NCI-H2081 treated with DMSO at 0.1 percent for 48 hours (cell line): ENCODE measurements at places on chromosomes 6 and 20.

DNA sequence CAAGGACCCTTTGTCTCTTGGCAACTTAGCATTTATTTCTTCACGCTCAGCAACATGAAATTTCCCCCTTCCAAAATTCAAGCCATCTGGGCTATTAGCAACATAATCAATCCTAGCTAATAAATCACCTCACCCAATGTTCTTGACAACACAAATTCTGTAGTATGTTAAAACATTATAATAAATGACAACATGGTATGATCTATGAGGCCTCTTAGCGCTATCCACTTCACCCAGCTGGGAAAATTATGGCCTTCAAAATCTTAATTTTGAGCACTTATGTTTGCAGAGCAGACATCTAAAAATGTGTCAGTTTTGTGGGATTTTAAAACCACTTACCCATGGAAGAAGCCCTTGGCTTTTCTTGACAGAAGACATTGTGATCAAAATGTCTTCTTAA, 181.9 kb downstream of the HDGFL1 start:
- DNase-seq, result no peak

- DNase-seq, result no peak
Measured at GRCh38 chr6:12459945-12460661, 169.9 kb downstream of the EDN1 start.

DNA sequence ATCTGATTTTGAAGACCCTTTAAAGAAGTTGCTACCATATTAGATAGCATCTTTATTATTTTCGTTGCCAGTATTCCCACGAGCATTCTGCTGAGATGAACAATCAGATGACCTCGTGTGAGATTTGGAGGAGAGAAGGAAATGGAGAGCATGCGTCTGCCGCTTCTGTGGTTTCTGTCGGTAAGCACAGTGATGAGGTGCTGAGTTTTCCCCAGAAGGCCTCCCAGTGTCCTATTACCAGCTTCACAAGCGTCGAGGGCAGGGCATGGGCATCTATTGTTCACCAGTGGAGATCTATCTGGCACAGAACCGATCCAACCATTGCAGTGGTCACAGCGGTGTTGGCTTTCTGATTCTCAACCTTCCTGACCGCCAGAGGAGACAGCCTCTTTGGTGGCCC, 29.4 kb downstream of the TRAF3IP2 start:
- no peak for DNase-seq

- DNase-seq, result no peak
Measured at GRCh38 chr6:129865013-129865412, 3.9 kb upstream of the TMEM244 start.

DNA sequence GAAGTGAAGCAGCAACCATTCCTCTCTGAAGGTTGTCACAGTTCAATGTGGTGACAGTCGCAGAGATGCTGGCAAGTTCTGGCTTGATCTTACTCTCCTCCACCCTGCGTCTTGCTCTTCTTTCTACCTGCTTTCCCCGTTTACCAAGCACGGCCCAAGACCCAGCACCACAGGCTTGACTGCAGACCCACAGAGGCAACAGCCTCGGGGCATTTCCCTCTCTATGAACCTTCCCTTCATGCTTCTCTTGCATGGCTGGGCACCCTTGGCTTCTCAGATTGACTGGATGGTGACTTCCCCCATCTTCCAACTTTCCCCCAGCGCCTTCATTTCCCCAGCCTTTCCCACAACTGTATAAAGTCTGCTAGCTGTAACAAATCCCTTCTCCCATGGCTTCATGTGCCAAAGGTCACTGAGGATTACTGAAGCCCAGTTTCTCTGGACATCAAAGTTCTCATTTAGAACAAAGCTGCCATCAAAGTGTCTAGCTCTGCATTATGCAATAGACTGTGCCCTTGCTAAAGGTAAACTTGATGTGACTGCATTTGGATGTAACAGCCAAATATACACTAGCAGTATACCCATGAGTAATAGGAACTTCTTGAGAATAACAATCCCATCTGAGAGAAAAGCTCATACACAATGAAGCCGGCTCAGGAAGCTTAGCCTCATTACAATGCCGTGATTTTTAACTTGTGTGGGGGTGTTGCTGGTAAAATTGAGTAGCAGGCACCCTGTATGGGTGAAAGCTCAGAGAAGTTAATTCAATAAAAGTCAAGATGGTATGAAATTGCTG, 723.1 kb upstream of the FLRT3 start:
- no peak for DNase-seq
